Endothelial cell of umbilical vein (primary cell): ENCODE measurements at places on chromosomes 16 and 17.
A peak's percentile ranks its signal among the peaks of the same experiment; 100 is the strongest.

GRCh38 chr17:63694950-63695773 lies 4.8 kb downstream of the LIMD2 start:
- no peak for DNase-seq

GRCh38 chr17:82217120-82217529 lies 4.5 kb upstream of the CCDC57 start:
- DNase-seq = no peak

GRCh38 chr16:52827456-52827855 lies 225.2 kb downstream of the CHD9NB start:
- no peak for DNase-seq

DNA sequence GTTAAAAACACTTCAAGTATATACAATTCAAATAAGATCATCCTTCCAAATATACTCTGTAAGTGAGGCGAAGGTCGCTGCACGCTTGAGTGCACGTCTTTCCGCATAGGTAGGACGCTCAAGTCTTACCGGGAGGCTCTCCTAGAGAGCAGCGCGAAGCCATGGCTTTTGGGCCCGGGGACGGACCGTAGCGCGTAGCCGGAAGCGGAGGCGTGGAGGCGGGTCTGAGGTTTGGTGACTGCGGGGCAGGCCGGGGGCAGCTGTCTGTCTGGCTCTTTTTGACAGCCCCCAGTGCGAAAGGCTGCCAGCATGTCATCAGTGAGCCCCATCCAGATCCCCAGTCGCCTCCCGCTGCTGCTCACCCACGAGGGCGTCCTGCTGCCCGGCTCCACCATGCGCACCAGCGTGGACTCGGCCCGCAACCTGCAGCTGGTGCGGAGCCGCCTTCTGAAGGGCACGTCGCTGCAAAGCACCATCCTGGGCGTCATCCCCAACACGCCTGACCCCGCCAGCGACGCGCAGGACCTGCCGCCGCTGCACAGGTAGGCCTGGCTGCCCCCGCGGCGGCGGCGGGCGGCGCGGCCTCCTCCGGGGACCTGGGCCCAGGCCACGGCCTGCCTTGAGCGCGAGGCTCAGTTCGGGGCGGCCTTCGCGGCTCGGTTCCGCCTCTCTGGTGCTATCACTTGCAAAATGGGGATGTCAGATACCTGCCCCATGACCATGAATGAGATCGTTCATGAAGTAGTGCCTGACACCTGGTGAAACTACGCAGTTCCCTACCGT lies at the start of gene LONP2:
Gene LONP2, plus strand, starts transcription at position 221 of the 783 bp plus-strand sequence. Its CDS starts 89 bp downstream, at position 310.
- DNase-seq = peak; percentile 93

GRCh38 chr17:79948406-79948944 lies 87.2 kb downstream of the TBC1D16 start:
- no peak for DNase-seq
